ENCODE measurements at places on chromosomes 7 and 10. TPM values are rescaled to one million over a fixed set of nuclear protein-coding genes. Genes with fewer than 3 reads are reported as not detected.

- no peak for DNase-seq
Measured at GRCh38 chr10:115942101-115942500, 330.9 kb downstream of the GFRA1 start.

GRCh38 chr7:117143580-117143979, 179.3 kb downstream of the WNT2 start:
- no peak for DNase-seq

GRCh38 chr7:158020706-158021095, 566.9 kb downstream of the PTPRN2 start:
- no peak for DNase-seq

- DNase-seq = peak; percentile 75
Measured at GRCh38 chr7:2621061-2621828, 10.5 kb upstream of the TTYH3 start.

DNA sequence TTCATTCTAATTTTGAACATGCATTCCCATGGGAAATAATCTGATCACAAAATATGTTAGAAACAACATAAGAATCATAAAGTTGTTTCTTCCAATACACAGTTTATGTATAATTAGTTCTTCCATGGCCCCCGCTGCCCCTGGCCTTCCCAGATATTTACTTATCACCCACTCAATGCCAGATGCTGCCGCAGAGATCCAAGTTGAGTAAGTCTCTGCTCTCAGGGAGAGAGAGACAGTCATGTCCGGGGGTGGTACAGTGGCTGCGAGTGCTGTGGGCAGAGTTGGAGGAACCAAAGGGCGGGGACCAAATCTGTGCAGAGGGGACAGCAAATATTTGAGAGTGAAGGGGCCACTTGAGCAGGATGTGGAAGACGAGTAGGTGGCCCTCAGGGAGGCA, 37.1 kb downstream of the COL26A1 start:
- DNase-seq = no peak

DNA sequence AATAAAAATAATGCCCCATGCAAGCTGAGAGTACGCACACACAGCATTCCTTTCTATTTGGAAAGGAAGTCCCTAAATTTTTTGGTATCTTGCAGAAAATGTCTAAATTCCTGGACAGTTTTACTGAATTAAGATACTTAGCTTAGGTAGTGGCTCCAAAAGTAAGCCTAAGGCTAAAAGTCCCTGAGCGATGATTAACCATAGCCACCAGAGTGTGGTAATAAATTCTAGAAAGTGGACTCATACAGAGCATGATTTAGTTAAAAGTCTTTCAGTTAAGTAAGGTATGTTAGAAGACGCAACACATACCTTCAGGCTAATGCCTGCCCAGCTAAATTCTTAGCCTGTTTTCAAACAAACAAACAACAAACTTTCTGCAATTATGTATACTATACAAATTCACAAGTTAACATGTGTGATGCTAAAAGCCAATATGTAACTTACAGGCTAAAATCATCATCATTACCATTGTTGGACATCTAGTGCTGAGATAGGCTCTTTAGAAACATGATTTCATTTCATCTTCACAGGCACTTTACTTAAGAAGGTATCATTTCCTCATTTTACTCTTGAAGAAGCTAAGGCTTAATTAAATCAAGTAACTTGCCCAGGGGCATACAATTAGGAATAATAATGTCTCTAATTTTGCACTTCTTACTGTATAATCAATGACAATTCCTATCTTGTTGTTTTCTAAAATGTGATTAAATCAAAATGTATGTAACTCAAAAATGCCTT, 261.4 kb upstream of the YAE1 start:
- no peak for DNase-seq

- no peak for DNase-seq
Measured at GRCh38 chr7:158448430-158449100, 139.1 kb downstream of the PTPRN2 start.

DNA sequence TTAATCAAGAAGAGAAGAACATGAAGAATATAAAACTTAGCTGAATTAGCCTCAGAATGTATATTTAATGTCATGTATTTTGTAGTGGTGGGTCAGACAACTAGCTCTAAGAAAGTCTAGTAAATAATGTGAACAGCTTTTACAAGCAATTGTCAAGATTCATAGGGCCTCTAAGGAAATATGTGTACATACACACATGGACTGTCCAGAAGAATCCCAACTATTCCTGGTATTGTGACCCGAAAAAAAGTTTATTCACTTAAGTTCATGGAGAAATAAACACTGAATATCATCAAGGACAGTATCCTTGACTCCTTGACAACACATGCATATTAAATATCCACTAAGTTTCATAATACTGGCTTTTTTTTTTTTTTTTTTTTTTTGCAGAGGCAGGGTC, 11.4 kb upstream of the TWIST1 start:
- no peak for DNase-seq

- DNase-seq = no peak
Measured at GRCh38 chr7:91995391-91996105, 54.9 kb downstream of the AKAP9 start.

BAIAP2L1 gene
- 1.2 TPM for total RNA-seq

- no peak for DNase-seq
Measured at GRCh38 chr7:107856806-107857540, 34.0 kb upstream of the DLD start.

- no peak for DNase-seq
Measured at GRCh38 chr7:30029696-30030095, 1.5 kb downstream of the PLEKHA8 start.

Measured in heart left ventricle (tissue), 16 donors.